COLO829 (cell line): ENCODE measurements at places on chromosomes 4 and X.
A peak's percentile ranks its signal among the peaks of the same experiment; 100 is the strongest.

DNA sequence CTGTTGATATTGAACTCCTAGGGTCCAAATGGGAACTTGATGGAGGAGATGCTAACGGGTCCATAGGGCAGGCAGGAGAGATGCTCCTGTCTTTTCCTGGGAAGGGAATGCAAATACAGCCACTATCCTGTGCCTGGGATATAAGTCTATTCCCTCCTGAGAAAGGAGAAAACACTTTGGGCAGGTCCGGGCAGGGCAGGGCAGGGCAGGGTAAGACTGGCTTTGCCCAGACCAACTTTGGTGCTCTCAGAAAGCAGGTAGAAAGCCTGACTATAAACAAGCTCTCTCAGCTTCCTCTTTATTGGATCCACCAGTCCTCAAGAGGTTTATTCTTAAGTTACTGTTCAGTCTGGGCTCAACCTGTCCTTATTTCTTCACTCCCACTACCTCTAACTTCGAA lies 232.3 kb downstream of the PTTG2 start:
- DNase-seq = no peak

- no peak for DNase-seq
Observed at GRCh38 chrX:150478496-150479492, 89.6 kb upstream of the MTM1 start.

- DNase-seq = no peak
Observed at GRCh38 chr4:1592709-1593417, 91.2 kb downstream of the FAM53A start.

DNA sequence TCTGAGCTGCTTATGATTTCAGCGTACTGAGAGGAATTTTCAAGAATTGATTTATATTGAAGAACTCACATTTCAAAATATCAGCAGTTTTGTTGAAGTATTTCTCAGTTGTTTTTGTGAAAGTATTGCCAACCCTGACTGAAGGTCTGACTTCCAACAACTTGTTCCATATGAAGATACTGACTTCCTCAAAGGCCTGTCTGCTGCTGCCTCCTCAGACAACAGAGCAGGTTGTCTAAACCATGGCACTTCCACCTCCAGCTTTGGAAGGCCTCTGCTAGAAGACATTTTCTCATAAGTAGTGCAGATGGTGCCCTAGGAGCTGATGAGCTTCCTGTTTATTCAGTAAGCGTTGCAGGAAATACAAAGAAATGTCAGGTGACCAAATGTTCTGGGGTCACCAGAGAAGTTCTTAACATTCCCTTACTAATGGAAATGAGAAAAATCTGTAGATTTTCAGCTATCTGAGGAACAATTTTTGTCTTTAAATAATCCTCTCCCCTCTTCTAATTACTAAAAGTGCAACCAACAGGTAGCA lies 28.8 kb downstream of the FGF2 start:
- no peak for DNase-seq

GRCh38 chr4:15612136-15612535 lies 43.0 kb downstream of the FBXL5 start:
- no peak for DNase-seq

DNA sequence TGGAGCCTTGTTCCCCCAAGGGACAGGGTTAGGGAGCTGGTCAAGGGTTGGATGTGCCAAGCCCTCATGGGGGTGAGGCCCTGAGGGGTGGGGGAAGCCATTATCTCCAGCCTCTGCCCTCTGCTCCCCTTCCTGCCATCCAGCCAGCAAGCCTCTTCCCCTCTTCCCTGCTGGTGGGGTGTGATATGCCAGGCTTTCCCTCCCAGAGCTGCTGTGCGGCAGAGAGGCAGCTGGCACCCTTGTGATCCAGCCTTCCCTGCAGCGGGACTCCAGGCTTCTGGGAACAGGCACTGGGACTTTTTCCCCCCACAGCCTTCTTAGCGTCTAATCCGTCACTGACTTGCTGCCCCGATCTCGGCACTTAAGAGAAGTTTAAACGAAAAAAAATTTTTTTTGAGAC lies 6.3 kb downstream of the SSR4 start:
- DNase-seq = no peak

DNA sequence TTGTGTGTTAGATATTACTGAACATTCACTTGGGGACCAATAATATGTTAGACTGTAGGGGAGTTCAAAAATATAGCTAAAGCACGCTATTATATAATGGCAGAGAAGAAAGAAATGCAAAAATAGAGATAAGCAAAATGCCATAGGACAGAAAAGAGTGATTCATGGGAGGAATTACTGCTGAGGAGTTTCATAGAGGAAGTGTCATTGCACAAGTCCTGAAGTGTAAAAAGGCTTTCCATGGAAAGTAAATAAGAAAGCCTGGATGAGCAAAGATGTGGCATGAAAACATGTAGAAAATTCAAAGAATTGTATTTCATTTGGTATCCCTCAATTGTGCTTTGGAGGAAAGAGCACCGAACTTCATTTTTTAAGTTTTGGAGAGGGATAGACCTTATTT lies 14.5 kb downstream of the HMGB2 start:
- no peak for DNase-seq

GRCh38 chrX:136827026-136827425 lies 46.3 kb upstream of the ARHGEF6 start:
- DNase-seq = no peak

DNA sequence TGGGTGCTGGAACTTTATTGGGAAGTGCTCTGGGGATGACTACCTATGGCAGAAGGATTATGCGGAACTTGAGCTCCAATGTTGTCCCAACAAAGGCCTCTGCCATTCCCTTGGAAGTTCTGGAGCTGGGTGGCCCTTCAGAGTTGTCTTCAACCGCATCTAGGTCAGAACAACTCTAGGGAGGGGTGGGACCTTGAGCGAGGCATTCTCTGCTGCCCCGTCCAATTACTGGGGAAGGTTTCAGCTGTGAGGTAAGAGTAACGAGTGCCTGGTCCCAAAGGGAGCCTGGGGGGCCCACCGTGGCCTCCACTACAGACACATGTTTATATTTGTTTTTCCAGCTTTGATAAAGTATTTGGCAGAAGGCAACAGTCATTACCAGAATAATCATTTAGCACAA lies 79.4 kb downstream of the MAOA start:
- DNase-seq = no peak

- peak; percentile 68 for DNase-seq
Observed at GRCh38 chr4:7649741-7650531, 215.2 kb upstream of the PSAPL1 start.

GRCh38 chr4:56085275-56085674 lies 136.5 kb downstream of the CEP135 start:
- no peak for DNase-seq

GRCh38 chr4:14428125-14428524 lies 574.2 kb upstream of the CPEB2 start:
- no peak for DNase-seq

GRCh38 chr4:72987741-72988729 lies 81.5 kb downstream of the COX18 start:
- no peak for DNase-seq

DNA sequence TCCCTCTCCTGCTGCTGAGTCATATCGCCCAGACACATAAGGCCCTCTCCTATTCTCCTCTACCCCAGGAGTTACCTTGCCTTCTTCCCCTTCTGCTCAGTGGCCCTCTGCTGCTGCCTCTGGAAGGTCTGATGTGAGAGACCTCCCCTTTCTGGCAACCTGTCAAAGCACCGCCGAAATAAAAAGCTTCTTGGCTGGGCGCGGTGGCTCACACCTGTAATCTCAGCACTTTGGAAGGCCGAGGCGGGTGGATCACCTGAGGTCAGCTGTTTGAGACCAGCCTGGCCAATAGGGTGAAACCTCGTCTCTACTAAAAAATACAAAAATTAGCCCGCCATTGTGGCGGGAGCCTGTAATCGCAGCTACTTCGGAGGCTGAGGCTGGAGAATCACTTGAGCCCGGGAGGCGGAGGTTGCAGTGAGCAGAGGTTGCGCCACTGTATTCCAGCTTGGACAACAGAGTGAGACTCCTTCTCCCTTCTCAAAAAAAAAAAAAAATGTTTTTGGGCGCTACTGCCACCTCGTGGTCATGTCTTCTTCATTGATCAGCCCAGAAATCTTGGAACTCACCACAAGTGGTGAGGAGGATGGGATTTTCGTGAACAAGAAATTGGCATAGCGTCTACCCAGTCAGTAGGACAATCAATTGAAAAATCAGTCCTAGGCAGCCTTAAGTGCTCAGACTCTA lies 8.6 kb upstream of the ZXDA start:
- no peak for DNase-seq

GRCh38 chr4:124483048-124483906 lies 229.3 kb downstream of the ANKRD50 start:
- DNase-seq = no peak

- no peak for DNase-seq
Observed at GRCh38 chr4:26873391-26874026, 12.9 kb downstream of the STIM2 start.

- no peak for DNase-seq
Observed at GRCh38 chr4:162957521-162958143, 209.1 kb downstream of the NAF1 start.

DNA sequence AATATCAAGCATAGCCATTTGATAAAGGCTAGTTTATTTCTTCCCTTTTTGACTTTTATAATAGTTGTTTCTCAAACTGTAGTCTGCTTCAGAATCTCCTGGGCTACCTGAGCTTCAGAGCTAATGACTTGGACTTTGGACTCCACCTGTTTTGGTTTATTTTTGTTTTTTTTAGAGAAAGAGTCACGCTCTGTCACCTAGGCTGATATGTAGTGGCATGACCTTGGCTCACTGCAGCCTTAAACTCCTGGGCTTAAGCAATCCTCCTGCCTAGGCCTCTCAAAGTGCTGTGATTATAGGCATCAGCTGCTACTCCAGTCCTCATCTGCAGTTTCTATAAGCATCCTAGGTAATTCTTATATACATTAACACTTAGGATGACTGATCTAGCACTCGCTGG lies 90.5 kb downstream of the DDIT4L start:
- no peak for DNase-seq

DNA sequence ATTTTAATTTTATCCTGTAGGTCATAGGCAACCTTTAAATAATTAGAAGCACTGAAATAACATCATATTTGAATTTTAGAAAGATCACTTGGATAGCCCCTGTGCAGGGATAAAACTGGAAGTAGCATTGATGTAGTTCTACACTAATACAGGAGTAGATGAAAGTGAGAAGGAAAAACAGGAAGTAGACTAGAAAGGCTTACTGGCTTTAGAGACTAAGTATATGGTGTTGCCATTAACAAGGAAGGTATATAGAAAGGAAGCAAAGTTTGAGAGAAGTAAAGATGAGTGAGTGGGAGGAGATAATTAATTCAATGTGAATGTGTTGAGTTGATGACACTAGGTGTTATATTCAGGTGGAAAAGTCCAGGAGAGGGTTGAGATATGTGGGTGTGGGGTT lies 73.1 kb upstream of the EPGN start:
- no peak for DNase-seq

DNA sequence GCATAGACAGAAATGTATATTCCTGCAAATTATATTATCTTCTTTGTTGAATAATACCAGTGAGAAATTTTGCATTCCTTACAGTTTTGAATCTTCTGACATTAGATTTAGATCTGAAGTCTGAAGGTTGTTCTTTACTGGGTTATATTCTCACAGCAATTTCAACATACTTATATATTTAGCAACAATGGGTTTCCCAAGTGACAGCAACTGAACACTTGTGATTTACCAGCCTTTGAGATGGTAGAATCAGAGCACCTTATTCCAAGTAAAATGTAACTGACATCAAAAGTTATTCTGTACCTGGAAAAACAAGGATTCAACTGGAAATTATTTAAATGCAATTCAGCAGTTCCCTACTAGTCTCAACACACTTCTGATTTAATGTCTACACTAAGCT lies 66.0 kb downstream of the RELL1 start:
- DNase-seq = no peak

DNA sequence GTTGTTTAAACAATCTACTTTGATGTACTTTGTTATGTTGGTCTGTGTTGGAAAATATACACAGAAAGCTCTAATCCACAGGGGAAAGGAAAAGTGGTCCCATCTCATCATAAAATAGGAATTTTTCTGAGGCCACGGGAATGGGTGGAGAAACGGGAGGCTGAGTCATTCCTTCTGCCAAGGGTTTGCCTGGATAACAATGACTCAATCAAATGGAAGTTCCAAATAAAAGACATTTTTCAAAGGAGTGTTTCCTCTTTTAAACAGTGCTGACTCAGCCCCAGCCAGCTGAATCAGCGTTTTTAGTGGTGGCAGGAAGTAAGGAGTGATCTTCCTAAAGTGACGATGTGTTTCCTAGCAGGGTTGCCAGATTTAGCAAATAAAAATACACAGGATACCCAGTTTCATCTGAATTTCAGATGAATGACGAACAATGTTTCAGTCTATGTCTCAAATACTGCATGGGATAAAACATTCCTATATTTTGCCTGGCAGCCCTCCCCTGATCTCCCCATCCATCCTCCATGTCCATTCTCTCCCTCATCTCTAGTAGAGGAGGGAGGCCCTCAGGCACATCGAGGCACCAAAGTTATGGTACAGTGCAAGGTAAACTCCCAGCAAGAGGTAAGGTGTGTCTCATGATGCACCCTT lies 345.4 kb upstream of the GATB start:
- peak; percentile 91 for DNase-seq

DNA sequence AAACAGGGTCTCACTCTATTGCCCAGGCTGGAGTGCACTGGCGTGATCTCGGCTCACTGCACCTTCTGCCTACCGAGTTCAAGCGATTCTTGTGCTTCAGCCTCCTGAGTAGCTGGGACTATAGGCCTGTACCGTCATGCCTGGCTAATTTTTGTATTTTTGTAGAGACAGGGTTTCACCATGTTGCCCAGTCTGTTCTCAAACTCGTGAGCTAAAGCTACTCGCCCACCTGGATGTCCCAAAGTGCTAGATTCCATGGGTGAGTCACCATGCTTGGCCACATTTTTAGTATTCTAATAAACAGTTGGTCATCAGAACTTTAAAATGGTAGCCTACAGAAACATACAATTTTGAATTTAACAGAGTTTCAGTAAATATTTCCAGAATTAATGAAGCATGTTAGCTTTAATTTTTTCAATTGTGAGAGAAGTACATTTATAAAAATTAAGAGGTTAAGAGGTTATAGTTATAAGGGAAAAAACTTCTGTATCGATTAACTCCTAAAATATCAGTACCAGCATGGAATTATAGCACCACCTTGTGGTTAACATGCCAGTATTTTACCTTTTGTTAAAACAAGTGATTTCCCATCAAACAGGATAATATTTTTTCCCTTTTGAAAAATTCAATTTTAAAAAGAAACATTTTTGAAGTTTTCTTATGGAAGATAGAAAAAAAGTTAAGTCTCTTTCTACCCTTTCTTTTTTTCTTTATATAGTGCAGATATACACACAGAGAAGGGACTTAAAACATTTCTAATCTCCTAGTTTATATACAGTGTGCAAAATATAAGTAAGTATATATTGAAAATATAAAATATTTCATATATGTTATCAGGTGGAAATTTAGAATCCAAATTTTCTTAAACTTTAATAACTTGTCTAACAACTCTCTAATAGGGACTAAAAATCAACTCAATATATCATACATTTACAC lies 35.4 kb downstream of the CEP44 start:
- peak; percentile 42 for DNase-seq

- no peak for DNase-seq
Observed at GRCh38 chrX:19677121-19677520, 161.8 kb upstream of the MAP3K15 start.

DNA sequence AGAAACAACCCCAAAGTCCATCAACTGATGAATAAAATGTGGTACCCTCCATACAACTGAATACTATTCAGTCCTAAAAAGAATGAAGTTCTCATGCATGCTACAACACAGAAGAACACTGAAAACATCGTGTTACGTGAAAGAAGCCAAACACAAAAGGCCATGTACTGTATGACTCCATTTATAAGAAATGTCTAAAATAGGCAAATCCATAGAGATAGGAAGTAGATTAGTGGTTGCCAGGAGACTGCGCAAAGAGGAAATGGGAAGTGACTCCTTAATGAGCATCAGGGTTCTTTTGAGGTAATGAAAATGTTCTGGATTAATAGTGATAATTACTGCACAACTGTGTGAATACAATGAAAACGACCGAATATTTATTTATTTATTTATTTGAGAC lies 23.4 kb downstream of the FBXW7 start:
- DNase-seq = no peak
